Left ventricle myocardium inferior (tissue), 1 donor: ENCODE measurements at places on chromosomes 12 and 14. TPM values are rescaled to one million over a fixed set of nuclear protein-coding genes. Genes with fewer than 3 reads are reported as not detected.

ANO4 gene
- total RNA-seq = not detected

POTEG gene
- total RNA-seq = not detected

RASSF9 gene
- total RNA-seq = 7.3 TPM

RASAL1 gene
- total RNA-seq = not detected

AMN gene
- total RNA-seq = not detected

IKZF4 gene
- total RNA-seq = 8.4 TPM

DICER1 gene
- total RNA-seq = 22.1 TPM

RPL10L gene
- not detected for total RNA-seq

HOXC9 gene
- total RNA-seq = not detected
